ENCODE measurements at places on chromosomes 4 and X.

DNA sequence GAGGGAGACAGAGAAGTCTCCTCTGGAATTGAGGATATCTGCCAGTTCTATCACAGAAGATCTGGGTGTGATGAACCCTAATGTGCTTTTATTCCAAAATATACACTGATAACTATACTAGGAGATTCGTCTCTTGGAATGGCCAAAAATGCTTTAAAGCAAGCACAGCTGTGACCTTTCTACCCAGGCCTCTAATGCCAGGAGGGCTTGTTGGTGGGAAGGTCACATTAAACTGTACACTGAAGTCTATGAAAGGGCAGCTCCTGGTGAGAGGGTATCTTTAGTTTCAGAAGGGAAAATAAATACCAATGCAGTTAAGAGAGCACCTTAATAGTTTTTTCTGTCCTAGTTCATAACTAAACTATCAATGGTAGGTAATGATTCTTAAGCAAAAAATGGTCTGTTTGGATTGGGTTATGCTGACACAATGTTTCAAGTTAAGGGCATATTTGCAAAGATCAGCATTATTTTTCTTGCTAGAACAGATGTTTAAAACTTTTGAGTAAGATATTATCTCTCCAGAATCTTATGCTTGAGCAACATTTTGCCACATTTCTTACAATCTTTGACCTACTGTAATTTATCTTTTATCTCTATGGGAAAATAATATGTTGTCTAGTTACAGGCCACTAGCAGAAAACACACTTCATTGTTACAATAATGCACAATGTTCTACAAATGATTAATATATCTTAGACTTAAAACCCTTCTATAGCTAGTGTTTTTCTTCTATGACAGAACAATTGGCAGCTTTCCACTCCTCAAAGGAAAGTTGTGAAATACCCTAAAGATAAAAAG, 59.6 kb downstream of the SEC24D start:
- no peak for DNase-seq

DNA sequence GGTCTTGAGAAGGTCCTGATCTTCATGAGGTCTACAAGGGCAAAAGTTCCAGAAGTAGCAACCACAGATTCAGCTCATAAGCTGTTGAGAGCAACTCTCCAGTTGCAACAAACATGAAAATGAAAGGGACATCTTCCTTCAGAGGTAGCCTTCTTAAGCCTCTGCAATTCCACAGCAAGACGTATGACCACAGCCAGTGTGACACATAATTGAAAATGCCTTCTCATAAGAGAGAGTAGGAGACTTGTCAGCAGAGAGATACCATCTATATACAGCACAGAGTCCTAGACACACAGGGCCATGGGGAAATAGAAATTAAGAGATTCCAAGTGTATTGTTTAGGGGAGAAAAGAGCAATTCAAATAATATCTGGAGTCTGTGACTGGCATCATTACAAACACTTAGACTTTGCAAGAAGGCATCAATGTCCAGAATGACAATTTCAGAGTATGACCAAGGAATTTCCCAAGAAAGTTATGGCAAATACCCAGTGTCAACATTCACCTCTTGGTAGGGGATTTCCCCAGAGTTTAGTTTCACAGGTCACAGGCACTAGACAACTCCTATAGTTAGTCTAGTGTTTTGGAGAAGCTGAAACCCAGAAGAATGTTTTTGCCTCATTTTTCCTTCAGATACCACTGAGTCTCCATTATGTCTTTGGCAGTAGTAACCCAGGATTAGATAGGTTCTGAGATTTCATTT, 340.3 kb downstream of the ZNF674 start:
- DNase-seq, result no peak

DNA sequence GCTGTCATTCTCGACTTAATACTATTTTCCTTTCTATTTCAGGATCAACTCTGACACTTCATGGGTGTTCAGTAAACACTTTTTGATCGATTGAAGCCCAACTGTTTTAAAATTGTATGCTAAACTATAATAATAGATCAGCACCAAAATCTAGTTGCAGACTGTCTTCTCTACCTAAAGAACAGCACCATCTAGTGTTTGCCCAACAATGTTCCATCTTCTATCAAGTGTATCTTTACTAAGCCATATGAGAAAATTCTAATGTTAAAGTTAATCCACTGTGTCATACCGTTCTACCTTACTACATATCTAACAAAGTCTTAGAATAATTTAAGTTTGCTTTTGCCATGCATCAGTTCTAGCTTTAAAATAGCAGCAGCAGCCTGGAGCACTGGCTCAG, 113.0 kb upstream of the PRDX4 start:
- no peak for DNase-seq

DNA sequence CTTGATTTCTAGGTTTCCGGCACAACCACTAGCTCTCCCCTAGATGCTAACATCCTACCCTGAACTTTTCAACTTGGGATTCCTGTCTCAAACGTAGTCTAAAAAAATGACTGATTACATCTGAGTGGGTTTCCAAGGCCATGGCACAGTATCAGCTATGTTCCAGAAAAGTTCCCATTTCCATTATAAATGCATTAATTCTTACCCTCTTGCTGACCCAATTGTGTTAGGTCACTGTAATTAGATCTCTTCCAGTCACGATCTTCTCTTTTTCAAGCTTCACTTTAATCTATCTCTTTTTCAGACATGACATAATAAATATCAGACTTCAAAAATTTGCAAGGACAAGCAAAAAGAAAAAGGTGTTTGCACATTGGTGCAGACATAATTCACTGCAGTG, 50.6 kb upstream of the PDE5A start:
- DNase-seq, result no peak

GRCh38 chr4:169245061-169245460, 25.7 kb downstream of the SH3RF1 start:
- DNase-seq, result no peak

- no peak for DNase-seq
Measured at GRCh38 chrX:143781103-143781502, 60.6 kb upstream of the SPANXN2 start.

DNA sequence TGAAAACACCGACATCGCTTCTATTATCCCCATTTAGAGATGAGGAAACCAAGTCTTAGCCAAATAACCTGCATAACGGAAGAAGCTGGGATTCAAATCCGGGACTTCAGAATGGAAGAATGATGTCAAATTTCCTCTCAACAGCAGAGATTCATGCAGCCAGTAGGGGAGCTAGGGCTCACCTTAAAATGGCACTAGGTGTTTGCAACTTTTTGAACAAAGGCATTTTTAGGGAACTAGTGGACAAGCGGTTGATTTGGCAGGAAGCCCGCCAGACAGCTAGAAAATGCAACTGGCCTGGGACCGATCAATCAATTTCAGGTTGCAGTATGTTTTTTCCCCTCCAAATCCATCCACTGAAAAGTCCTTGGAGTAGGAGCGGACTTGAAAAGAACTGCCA, 224.2 kb downstream of the PTTG2 start:
- no peak for DNase-seq

- no peak for DNase-seq
Measured at GRCh38 chr4:13162886-13163285, 321.3 kb downstream of the RAB28 start.

DNA sequence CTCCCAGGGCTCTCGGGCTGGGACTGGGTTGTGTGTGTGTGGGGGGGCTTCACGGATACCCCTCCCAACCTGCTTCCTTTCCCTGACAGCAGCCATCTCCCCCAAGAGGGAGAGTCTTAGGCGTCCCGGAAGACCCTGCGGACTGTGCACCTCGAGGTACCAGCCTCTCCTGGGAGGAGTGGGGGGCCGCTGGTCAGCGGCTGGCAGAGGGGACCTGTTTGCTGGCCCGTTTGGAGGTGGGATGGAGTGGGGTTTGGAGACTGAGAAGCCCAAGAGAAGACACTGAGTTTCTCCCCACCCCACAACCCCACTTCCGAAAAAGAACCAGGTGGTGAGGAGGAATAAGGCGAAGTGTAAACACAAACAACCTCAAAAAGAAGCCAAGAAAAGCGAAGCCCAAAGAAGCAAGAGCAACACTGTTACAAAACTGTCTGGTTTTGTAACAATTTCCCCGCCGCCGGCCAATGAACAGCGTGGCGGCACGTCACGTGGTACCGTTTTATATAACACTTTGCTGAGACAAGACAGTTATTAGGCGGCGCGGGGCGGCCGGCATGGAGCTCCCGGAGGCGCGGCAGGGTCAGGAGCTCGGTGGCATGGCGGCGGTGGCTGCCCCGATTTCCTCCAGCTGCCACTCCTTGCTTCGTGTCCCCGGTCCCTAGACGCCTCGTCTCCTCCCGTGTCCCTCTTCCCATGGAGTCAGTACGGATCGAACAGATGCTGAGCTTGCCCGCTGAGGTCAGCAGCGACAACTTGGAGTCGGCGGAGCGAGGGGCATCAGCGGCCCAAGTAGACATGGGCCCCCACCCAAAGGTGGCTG, at the start of gene LONRF3:
TSS of gene LONRF3 (plus strand) at position 531 of the 820 bp plus-strand sequence. CDS start at position 694, 163 bp downstream.
- peak; percentile 24 for DNase-seq

DNA sequence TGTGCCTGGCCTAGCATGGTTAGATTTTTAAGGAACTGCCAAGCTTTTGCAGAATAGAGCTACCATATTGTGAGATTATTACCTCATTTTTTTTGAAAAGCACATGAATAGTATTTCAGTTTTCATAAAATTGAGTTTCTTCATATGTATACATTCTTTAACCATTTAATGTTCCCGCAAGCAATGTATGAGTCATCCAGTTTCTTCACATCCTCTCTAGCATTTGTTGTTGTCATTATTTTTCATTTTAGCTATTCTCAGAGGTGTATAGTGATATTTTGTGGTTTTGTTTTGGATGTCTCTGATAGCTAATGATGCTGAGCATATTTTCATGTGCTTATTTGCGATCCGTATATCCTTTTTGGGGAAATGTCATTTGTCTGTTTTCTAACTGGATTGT, 74.9 kb downstream of the GLUD2 start:
- DNase-seq, result no peak

DNA sequence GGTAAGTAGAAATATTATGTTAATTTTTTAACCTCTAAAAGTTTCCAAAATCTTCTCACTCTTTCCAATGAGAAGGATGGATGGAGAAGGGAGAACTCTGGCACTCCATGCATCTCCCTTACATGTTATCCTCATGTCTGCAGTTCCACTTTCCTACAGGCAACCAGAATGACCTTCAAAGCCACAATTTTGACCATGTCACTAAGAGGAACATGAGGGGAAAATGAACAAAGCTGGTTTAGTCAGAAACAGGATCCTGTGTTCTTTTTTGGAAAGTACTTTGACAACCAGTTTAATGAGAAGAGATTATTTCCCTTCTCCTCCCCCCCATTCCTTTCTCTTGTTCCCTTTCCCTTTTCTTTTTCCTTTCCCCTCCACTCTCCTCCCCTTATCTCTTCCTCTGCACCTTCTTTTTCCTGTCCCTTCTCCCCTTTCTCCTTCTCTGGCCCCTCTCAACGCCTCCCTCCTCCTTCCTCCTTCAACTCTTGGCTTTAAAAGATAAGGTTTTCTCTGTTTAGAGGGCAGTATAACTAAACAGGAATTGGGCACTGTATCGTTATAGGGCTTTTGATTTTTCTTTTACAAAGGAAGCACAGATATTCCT, 42.5 kb downstream of the DTHD1 start:
- DNase-seq, result no peak

DNA sequence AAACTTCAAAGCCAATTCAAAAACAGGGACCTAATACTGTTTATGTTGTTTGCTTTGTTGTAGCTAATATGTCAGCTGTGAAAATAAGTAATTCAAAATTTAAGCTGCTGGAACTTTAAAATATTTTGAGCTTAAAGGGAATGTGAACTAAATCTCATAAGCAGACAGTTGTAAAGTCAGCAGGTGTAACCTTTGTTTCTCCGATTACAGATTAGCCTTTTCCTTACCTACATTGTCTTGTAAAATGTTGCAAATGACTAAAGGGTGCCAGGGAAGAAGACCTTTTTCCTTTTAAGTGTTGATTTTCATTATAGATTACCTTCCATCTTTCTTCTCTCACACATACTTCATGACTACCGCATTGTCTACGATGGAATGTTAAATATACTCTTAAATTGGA, 405.1 kb downstream of the KCNIP4 start:
- no peak for DNase-seq

- DNase-seq, result no peak
Measured at GRCh38 chr4:150280081-150280895, 202.0 kb downstream of the DCLK2 start.

GRCh38 chrX:72045141-72045540, 86.6 kb downstream of the RTL5 start:
- DNase-seq, result no peak

- DNase-seq, result no peak
Measured at GRCh38 chr4:76854858-76855257, 43.1 kb downstream of the SOWAHB start.

DNA sequence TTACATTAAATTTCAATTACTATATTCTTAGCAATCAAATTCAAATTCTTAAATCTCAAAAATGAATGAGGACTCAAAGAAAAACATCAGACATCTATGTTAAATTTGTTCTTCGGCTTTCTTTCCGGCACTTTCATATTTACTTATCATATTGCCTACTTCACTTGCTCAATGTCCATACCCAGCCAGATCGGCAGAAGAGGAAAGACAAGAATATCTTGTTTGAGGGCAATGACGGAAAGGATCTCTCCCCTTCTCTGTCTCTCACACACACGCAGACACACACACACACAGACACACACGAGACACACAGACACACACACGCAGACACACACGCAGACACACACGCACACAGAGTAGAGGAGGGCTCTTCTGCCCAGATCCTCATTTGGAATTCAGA, 13.2 kb upstream of the IRF2 start:
- DNase-seq, result no peak

DNA sequence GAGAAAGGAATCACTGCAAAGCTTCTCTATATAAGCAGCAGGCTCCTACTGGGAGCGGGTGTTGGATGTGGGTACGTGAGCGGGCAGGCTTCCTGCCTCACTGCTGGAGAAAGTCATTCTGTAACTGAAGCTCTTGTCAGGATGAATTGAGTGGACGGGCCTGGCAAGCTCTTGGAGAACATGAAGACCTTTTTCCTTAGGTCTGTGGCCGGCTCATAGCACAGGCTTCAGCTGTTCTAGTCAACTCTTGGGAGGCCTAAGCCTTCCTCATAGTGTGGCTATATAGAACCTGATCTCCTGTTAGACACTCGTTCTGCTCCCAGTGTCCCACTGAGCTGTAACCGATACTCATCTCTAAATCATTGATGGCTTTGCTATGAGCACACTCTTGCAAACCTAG, 108.2 kb upstream of the GPC4 start:
- no peak for DNase-seq

GRCh38 chr4:187893418-187893817, 102.2 kb upstream of the ZFP42 start:
- DNase-seq, result no peak

DNA sequence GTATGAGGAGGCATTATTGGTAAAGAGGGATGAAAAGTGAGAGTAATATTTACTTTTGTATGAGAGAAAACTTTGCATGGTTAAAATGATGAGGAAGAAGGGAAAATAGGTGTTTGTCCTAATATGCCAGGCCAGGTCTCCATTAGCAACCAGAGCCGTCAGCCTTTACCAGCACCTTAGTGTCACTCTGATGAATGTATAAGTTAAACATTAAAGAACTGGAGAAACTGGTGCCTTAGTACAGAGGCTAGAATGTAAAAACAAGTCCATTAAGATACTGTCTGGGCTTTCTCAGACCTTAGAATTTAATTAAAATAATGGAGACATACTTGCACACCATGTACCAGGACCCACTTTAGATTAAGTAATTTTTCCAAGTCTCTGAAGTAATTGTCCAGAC, 222.3 kb downstream of the FAM47A start:
- DNase-seq, result no peak

GRCh38 chr4:1872870-1873269, 1.7 kb downstream of the NSD2 start:
- DNase-seq, result no peak

Measured in stimulated activated CD8-positive, alpha-beta memory T cell treated with anti-CD3 and anti-CD28 coated beads, Interleukin-7, amount 100 ng/mL, for 1 hour (primary cell).